ENCODE measurements at places on chromosomes 16 and 17.

DNA sequence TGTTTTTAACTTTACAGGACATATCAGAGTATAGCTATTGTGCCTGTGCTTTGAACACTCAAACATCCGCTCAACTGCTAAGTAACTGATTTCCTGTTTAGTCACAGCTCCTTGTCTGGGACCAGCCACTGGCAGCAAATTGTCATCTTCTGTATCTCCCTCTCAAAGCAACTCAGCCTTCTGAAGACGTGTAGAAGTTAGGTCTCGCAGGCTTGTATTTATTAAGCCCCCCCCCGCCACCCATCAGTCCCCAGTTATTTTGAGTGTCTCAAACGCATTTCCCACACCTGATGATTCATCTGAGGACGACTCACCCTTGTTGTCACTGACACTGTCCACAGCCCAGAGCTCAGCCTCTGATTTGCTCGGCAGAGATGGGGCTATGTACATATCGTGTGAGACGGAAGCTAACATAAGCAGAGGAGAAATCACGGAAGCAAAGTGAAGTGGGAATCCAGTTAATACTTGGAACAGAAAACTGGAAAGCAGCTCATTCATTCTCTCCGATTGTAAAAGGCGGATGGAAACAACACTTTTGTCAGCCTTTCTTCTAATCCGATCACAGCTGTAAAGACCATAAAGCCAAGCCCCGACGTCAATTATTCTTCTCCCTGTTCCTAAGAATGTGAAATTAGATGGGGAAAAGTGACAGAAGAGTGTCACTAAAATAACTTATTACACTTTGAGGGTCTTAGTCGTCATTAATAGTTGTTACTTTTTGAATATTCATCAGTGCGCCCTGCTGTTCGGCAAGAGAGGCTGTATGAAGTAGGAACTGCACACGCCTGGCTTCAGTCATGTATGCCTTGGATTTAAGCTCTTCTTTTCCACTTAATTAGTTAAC lies 64.2 kb downstream of the PITPNC1 start:
- DNase-seq, result no peak

DNA sequence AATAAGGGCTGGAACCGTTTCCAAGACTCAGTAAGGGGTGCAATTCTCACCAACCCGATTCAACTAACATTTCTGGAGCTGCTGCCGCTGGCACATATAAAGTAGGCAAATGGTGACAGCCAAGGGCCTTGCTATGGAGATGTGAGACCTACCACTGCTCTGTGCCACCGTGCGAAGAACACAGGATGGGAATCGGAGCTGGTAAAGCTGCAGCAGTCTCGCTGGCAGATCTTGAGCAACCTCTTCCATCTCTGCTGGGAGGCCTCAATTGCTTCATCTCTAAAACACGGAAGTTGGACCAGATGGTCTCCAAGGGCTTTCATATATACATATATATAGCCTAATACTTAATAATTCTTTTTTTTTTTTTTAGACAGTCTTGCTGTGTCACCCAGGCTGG lies 128.9 kb upstream of the RCVRN start:
- no peak for DNase-seq

DNA sequence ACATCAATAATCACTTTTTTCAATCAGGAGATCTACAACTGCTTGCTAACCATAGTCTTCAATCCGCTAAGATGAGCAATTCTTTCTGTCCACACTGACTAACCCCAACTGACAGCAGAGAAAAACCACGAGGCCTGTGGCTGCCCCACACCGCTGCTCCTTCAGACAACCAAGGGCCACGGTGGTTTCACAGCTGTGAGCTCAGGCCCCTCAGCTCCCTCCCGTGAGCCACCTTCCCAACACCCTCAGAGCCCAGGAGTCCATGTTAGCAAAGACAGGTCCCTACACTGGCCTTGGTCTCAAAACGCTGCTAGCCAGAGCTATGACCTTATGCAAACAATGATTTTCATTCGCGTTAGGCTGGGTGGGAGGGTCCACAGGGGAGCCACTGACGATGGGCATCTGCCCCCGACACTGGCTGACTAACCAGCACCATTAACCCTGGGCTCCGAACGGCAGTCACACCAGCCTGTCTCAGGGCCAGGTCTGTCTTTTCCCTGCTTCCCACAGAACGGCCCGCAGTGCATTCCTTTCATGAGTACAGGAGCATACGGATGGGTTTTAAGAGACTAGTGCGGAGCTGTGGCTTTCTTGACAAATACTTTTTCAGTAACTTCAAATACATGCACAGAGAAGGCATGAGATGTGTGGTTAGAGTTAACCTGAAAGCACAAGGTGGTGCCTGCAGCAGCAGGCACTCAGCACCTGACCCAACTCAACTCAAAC lies 67.3 kb downstream of the ANKRD11 start:
- no peak for DNase-seq

GRCh38 chr16:15635926-15636325 lies 7.0 kb downstream of the MARF1 start:
- DNase-seq, result no peak

- no peak for DNase-seq
Measured at GRCh38 chr16:84026606-84027005, 16.0 kb downstream of the SLC38A8 start.

GRCh38 chr17:83035722-83036121 lies 43.7 kb upstream of the METRNL start:
- DNase-seq, result no peak
